ENCODE measurements at places on chromosomes 7 and 10.

- no peak for DNase-seq
Observed at GRCh38 chr10:114623661-114624294, 34.3 kb downstream of the ABLIM1 start.

DNA sequence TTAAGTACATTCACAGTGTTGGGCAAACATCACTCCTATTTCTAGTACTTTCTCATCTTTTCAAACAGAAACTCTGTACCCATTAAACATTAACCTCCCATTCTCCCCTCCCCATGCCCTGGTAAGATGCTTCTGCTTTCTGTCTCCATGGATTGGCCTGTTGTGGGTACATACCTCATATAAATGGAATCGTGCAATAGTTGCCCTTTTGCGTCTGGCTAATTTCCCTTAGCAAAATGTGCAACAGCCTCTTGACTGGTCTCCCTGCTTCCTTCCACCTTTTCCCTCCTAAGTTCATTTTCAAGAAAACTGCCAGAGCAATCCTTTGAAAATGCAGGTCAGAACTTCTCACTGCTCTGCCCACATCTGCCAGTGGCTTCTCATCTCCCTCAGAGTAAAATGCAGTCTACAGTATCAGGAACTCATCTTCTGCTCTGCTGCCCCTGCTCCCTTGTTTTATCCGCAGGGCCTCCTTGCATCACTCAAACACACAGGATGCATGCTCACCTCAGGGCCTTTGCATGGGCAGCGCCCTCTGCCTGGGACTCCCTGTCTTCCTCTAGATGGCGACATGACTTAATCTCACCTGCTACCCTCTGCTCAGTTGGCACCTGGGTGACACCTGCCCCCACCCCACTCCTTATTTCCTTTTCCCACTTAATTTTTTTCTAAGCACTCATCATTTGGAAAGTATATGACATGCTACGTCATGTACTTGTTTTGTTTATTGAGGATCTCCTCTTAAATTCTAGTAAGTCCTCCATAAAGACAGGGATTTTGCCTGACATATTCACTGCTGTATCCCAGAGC, 44.3 kb upstream of the ECHDC3 start:
- no peak for DNase-seq

DNA sequence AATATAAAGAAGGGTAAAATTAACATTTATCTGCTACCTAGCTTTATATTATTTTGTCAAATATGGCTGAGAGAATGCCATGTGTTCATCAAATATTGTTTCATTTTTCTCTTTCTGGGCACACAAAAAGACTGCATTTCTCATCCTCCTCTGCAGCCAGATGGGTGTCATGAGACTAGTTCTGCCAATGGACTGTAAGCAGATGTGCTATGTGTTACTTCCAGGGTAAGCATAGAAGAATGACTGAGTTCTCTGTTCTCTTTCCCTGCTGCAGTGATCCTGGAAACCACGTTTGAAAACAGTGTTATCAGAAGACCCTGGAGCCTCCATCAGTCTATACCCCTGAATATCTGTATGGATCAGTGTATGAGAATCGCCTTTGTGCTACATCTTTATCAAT, 24.1 kb upstream of the SLK start:
- DNase-seq = no peak

DNA sequence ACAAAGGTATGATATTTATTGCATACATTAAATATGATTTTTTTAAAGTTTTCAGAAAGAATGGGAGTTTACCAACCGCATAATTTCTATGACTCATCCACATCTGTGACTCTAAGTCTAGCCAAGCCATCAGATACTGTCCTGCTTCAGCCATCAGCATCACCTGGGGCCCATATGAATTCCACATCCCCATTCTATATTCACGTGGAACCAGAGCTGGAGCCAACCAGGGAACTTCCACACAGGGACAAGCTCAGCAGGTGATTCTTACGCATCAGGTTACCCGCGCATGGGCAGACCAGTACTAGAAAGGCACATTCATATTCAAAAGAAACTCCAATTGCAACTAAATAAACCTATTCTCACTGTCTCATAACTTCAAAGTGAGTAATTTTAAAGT, 817.7 kb upstream of the IGFBP3 start:
- DNase-seq = no peak

- DNase-seq = no peak
Observed at GRCh38 chr10:82544377-82544776, 669.4 kb downstream of the NRG3 start.

- no peak for DNase-seq
Observed at GRCh38 chr10:29426420-29426819, 137.6 kb downstream of the LYZL1 start.

DNA sequence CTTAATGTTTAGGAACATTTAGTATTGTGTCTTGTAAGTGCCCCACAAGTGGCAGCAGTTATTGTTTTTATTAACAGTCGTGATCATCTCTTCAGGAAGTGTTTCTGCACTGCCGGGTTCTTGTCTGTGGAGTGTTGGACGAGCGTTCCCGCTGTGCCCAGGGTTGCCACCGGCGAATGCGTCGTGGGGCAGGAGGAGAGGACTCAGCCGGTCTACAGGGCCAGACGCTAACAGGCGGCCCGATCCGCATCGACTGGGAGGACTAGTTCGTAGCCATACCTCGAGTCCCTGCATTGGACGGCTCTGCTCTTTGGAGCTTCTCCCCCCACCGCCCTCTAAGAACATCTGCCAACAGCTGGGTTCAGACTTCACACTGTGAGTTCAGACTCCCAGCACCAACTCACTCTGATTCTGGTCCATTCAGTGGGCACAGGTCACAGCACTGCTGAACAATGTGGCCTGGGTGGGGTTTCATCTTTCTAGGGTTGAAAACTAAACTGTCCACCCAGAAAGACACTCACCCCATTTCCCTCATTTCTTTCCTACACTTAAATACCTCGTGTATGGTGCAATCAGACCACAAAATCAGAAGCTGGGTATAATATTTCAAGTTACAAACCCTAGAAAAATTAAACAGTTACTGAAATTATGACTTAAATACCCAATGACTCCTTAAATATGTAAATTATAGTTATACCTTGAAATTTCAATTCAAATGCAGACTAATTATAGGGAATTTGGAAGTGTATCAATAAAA, 22.2 kb downstream of the PLA2G12B start:
- no peak for DNase-seq

GRCh38 chr7:149859876-149860275, 13.9 kb upstream of the ATP6V0E2 start:
- no peak for DNase-seq

DNA sequence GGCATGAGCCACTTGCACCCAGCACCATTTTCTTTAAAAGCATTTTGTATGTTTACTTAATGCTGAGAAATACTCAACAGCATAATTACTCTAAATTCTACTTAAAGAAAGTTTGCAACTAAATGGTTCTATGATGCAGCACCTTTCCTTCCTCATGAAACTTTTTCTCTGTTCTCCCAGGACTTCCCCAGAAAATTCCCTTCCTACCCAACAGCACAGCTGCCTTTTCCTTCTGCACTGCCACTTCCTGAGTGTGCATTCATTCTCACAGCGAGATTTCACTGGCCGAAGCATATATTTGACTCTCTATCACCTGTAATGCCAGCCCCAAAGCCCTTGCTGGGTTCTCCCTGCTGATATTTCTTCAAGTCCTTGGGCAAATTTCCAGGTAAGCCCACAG, 41.5 kb upstream of the DGKI start:
- no peak for DNase-seq

DNA sequence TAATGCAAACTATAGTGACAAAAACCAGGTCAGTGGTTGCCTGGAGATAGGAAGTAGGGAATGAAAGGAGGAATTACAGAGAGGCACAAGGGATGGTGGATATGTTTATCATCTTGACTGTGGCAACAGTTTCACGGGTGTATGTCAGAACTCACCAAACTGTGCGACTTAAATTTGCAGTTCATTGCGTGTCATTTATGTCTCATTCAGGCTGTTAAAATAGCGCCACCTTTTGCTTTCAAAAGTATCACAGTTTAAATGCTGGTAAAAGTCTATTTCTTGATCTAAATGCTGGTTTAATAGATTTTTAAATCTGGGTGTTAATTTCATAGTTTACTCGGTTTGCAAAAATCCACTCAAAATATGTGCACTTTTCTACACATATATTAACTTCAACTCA, 51.0 kb downstream of the PTTG1IP2 start:
- DNase-seq = no peak

DNA sequence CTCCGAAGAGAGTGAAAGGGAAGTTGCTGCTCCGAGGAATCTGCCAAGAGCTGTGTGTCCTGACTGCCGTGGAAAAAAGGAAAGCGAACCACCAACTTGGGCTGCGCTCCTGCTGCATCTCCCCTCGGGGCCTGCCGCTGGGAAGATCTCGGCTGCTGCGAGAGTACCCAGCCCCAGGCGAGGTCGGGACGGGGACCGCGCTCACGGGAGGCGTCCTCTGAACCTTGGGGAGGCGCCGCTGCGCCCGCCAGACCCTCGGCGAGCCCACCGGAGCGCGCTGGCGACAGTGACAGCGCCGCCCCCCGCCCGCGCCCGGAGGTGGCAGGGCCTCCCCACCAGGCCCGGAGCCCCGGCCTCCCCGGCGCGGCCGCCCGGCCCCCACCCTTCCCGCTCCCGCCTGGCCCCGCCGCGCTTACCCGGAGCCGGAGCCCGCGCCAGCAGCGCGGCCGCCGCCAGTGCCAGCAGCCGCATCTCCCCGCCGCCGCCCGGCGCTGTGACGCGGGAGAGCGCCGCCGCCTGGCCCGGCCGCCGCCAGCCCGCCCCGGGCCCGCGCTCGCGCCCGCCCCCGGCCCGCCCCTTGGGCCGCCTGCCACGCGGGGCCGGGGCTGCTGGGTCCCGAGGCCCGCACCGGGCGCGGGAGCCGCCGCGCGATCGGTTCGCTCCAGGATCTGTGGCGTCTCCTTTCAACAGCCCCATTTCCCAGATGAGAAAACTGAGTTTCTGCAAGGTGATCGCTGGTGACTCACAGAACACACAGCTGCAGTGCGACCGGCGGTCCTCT, at the start of gene VSTM4:
VSTM4 (minus strand) TSS at position 508 of the 781 bp plus-strand sequence; CDS start at position 471, 37 bp downstream.
- no peak for DNase-seq

DNA sequence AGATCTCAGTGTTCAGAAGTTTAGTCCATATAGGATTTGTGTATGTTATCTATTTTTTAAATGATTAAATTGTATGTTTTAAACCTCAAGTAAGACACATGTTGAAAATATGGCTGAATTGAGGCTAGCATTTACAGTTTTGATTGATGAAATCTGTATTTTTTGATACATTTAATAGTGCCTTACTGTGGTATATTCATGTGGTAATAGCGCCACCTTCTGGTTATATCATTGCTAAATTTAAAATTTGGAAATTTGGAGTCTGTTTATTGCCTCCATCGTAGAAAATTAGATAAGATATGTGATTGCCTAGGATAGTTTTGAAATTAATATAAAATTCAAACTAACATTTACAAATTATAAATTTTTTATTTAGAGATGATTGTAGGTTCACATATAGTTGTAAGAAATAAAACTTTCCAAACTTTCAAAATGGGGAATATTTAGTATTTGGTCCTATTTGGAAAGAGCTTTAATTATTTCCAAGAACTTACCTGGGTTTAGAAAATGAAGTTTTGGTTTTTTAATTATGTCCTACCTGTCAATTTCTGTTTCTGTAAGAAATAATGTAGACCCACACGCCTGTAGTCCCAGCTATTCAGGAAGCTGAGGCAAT, 19.1 kb upstream of the ARMS2 start:
- no peak for DNase-seq

- DNase-seq = no peak
Observed at GRCh38 chr7:36509962-36510361, 120.3 kb downstream of the ANLN start.

GRCh38 chr10:32163071-32163761, 107.0 kb upstream of the KIF5B start:
- no peak for DNase-seq

- no peak for DNase-seq
Observed at GRCh38 chr7:90178679-90179278, 24.5 kb downstream of the STEAP1 start.

- no peak for DNase-seq
Observed at GRCh38 chr7:2383543-2384274, 19.7 kb upstream of the CHST12 start.

DNA sequence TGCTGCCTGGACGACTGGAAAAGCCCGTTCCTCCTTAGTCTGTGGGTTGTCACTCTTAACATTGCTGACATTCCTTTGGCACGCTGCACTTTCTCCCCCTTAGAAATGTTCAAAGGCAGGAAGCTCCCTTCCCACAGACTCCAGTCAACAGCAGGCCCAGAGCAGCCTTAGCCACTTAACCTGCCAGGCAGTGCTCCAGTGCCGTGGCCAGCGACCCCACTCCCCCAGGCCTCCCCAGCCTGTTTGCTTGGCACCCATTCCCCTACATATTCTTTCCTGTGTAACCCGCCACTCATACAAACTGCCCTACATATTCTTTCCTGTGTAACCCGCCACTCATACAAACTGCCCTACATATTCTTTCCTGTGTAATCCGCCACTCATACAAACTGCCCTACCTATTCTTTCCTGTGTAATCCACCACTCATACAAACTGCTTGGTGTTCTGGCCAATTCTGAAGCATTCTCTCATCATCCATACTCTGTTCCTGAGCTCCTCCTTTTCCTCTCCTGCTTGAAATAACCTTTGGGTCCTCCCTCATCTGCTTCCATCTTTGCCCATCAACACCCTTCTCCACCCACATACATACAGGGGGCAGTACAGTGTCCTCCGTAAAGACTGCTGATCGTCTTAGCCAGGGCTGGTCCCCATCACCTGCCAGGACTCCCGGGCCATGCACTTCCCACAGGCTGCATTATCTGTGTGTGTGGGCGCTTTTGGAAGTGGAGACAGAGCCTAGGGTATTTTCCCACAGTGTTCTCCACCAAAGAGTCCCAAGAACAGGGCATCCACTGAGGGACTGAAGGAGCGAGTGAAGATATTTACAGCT, 57.3 kb downstream of the ADARB2 start:
- no peak for DNase-seq

DNA sequence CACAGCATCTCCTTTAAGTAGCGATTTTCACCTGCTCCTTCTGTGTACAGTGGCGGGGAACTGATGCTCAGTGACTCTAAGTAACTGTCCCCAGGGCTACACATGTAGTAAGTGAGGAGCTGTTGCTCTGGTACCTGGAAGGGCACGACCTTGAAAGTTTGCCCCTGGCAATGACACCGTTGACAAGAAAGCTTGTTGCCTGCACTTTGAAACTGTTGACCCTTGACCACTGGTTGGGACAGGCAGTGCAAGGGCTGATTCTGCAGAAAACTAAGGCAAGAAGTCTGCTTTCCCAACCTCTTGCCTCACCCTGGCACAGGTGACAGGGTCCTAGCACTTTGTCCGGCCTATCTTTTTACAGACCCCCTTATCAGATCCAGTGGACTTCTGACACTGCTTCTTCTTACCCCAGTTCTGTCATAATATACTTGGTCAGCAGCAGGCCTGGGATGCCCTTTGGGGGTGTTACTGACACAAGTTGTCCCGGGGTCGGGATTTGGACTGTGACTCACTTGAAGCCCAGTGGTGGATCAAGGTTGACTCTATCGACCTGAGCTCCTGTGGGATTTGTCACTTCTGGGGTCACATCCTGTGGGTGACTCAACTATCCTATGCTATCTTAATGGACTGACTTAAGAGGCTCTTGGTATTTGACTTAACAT, 5.8 kb downstream of the ACSL5 start:
- no peak for DNase-seq

GRCh38 chr10:103188853-103189252, 4.2 kb downstream of the NT5C2 start:
- DNase-seq = no peak

GRCh38 chr7:17939211-17939605, 1.1 kb downstream of the SNX13 start:
- DNase-seq = no peak
